ENCODE measurements at places on chromosomes 7 and 10.

- no peak for DNase-seq
Observed at GRCh38 chr7:144786522-144786921, 49.3 kb downstream of the TPK1 start.

- DNase-seq, result no peak
Observed at GRCh38 chr7:155724327-155725005, 80.0 kb downstream of the RBM33 start.

GRCh38 chr10:11877591-11877905 is 54.4 kb downstream of the PROSER2 start:
- no peak for DNase-seq

DNA sequence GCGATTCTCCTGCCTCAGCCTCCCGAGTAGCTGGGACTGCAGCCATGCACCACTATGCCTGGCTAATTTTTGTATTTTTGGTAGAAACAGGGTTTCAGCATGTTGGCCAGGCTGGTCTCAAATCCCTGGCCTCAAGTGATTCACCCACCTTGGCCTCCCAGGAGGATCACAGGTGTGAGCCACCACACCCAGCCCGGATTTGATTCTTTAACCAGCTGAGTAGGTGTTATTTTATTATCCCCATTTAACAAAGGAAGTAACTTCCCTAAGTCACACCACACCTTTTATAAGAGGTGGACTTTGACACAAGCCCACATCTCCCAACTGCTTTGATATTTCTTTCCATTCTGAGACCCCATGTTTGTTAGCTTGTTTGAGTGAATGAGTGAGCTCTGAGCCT is 25.0 kb downstream of the SLC25A28 start:
- no peak for DNase-seq

- DNase-seq, result no peak
Observed at GRCh38 chr7:42479452-42479815, 242.4 kb upstream of the GLI3 start.

DNA sequence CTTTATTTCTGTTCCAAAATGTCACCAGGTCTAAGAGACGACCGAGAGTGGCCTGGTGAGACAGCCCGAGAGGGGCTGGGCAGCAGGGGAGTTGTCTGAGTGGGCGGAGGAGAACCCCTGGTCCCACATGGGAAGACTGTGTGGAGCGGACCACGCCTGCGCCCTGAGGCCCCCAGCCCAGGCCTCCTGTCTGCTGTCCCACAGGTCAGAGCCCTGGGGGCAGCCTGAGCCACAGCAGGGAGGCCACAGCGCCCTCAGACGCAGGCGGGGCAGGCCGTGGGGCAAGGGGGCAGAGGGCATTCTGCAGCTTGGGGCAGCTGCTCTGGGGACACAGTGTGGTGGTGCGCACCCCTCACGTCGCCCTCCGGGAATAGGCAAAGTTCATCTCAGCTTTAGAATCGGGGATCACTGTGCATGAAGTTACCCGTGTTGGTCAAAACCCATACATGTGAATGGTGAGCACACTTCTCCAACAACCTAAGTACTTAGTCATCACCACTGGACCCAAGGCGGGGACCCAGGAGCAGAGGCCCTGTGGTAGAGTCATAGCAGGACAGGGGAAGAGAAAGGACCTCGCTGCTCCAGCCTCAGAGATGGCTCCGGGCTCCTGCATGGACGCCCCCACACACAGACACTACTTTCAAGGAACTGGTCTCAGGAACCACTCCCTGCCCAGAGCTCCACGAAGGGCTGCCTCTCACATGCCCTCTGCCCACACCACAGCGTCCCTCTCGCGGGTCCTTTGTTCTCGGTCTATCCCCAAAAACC is 214.7 kb downstream of the ELFN1 start:
- no peak for DNase-seq

DNA sequence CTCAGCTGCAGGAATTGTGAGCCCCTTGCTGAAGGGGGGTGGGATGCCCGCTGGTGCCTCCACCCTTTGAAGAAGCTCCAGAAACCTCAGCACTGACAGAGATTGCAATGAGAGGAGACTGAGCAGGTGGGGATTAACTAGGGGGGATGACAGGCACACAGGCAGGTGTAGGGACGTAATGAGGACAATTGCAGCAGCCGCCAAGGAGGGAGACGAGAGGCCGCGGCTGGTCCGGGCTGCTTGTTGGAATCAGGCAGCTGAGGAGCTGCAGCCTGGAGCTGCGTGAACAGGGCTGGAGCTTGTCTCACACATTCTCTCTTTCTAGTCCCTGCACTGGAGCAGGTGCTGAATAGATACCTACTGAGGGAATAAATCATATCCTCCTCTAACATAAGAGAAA is 122.0 kb upstream of the TCERG1L start:
- DNase-seq, result no peak

- no peak for DNase-seq
Observed at GRCh38 chr10:112658900-112659638, 212.1 kb downstream of the VTI1A start.

DNA sequence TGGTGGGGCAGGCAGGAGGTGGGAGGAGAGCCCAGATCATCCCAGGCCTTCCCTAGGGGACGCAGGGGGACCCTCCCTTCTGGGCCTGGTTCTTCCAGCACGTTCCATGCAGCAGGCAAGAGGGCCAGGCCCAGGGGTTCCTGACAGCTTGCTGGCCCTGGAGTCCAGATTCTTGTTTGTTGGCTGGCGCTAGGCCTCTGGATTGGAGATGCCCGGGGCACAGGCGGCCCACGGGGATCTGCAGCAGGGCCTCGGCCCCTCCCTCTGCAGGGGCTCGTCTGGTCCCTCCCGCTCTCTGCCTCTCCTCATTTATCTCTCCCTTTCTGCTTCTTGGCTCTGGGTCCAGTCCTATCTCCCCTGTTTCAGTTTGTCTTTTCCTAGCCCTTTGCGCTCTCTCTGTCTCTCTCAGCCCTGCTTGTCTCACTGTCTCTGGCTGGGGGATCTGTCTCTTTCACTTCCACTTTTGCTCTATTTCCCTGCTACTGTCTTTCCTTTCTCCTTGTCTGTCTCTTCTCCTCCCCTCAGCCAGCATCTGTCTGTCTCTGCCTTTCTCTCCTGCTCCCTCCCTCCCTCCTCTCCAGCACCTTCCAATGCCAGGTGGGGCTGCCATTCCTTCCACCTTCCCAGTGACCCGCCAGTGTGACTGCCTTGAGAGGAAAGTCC is 1.1 kb upstream of the AQP1 start:
- no peak for DNase-seq

GRCh38 chr7:43018446-43018845 is 86.3 kb downstream of the MRPL32 start:
- DNase-seq, result no peak

DNA sequence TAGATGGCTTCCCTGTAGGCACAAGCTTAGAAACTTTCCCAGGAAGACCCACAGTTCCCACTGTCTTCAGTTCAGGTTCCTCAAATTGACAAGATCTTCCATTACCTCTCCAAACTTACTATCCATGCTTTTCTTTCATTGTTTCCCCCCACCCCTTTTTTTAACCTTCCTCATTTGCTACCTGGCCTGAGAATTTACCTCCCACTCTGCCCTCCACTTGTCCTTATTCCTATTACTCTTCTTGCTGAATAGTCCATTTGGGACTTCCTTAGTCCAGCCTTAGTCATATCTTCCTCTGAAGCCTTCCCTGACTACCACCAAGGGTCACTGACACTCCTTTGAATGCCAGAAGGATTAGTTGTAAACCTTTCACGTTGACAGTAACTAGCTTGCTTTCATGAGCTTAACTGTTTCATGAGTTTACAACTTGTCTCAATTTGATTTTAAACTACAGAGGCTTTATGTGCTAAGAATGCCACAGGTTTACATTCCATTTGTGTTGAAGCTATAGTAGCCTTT is 1.2 kb upstream of the CALU start:
- DNase-seq, result no peak

DNA sequence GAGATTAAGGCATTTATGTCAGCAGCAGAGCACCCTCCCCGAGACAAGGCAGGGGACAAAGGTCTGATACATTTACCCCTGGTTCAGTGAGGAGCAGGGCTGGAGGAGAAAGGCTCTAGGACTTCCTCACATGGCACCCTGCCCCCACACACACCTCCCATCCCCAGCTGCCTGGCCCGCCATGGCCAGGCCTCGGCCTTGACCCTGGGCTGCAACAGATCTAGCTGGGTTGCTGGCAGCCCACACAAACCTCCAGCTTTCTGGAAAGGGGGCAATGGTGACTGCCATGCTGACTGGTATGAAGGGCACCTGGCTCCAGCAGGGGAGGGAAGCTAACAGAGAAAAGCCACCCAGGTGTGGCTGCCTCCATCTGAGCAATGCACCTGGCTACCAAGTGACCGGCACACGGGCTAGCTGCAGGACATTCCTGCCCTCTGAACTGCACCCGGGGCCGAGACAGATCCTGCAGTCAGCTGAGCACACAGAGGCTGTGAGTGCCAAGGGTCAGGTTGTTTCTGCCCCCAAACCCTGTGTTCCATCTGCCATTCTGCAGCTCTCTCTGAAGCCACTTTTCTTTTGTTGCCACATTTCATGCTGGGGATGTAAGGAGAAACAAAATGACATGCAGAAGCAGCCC is 85.8 kb upstream of the LRRC18 start:
- DNase-seq, result no peak

DNA sequence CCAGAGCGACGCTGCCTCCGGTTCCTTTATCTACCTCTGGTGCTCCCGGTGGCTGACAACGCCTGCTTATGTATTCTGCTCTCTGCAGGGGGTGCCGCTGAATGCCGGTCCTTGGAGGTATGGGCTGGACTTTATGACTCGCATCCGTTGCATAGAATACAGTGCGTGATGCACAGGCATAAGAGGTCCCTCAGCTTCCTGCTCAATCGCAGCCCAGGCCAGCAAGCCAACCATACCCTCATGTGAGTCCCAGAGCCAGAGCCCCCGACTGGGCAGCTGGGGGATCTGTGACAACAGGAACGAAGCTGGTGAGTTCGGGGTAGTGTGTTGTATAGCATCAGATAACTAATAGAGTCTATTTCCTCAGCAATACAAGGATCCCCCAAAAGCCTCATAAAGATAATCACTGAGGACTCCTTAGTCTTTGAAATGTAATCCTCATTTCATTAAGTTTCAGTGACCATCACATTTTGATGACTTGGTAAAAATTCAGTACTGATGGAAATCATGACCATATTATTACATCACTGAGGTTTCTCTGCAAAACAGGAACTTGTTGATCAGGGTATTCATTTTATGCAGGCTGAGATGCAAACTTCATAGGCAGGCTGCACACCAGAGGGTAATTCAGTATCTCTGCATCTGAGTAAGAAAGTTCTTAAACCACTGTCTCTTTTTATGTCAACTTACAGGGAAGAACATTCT is 607.8 kb downstream of the PTPRN2 start:
- DNase-seq, result no peak

GRCh38 chr7:141433698-141434097 is 117.5 kb upstream of the AGK start:
- no peak for DNase-seq

GRCh38 chr10:87960230-87960629 is 96.8 kb downstream of the PTEN start:
- DNase-seq, result no peak

DNA sequence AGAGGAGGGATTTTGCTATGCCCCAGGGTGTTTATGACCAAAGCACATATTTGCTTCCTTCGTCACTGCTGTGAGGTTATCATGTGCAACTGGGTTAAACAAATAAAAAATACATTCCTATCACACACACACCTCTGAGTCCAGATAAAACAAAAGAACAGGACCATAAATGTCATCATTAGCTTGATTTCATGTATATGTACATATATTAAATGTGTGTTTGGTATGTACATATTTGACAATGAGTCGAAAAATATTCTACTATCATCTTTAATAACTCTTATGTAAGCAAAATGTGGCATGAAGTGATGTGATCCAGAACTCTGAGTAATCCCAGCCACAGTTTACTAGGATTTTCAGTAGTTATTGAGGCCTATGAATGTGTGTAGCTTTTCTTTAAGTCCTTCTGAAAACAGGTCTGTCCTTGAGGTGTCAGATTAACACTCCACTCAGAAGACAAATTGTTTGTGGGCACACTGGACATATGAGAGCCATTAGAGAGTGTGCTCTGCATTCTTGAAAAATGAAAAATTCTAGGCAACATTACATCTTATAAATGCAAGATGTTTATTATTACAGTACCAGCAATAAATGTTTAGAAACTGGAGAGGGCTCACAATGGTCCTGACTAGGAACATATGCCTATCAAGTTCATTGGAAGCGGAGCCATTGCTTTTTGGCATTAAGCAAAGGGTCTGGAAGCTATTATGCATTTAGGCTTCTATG is 335.1 kb upstream of the SEMA3A start:
- no peak for DNase-seq

DNA sequence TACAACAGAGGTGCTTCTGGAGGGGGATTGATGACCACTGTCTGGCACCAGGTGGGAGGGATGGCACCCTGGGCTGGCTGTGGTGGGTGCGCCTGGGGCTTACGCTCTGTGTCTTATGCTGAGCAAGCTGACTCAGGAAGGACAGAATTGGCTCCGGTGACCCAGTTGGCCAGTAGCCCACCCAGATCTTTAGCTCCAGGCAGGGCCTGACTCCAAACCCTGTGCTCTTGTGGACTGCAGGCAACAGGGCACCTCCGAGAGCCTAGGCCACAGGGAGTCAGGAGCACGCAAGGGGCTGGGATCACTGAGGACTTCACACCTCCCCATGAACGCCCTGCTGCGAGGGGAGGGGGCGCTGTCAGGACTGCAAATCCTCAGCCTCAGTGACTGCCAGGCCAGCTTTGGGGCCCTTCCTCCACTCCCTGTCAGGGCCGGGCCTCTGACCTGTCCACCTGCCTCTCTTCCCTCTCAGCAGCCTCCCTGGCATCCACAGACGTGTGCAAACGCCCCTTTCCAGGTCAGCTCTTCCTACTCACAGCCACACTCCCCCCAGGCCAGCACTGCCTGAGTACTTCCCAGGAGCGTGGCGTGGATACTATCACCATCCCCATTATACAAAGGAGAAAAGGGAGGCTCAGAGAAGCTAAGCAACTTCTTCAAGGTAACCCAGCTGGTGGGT is 118.7 kb downstream of the SLIT1 start:
- DNase-seq, result no peak

DNA sequence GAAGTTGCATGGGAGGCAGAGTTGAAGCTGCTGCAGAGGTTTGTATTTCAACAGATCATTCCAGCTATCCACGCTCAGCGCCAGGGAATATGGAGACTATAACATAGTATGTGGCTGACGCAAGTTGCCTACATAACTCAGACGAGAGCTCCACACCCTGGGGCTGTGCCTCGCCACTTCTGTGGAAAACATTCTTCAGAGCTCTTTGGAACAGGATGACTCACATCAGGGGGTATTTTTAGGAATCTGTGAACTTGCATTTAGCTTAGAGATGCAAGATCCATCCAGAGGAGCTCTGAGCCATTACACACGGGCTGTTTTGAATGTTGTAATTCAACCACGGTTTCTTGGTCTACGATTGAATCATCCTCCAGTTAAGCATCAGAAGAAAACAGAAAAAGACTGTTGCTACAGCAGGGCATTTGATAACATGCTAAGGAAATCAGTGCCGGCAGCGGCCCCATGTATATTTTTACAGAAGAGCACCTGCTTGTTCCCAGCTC is 481.5 kb upstream of the AKR1E2 start:
- DNase-seq, result no peak
